Fibroblast of the aortic adventitia (primary cell): ENCODE measurements at places on chromosomes 2 and 18.
A peak's percentile ranks its signal among the peaks of the same experiment; 100 is the strongest.

- DNase-seq, result peak; percentile 58
Measured at GRCh38 chr2:75503048-75503607, 57.6 kb downstream of the EVA1A start.

DNA sequence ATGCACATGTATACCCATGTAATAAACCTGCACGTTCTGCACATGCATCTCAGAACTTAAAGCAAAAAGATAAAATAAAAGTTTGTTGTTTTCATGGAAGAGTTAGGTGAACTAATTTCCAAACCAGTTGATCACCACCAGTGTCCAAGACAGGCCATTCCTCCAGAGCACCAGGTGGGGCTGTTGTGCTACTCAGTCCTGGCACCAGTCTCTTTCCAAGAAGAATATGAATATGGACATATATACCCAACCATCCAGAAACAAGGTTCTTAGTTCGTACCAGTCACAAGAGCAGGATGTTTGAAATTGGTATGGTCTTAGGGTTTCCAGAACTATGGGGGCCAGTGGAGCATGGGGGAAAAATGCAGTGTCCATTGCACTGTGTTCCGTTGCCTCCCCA is 17.2 kb upstream of the TNP1 start:
- DNase-seq, result no peak

GRCh38 chr18:13235981-13236380 is 17.4 kb downstream of the LDLRAD4 start:
- DNase-seq, result no peak

DNA sequence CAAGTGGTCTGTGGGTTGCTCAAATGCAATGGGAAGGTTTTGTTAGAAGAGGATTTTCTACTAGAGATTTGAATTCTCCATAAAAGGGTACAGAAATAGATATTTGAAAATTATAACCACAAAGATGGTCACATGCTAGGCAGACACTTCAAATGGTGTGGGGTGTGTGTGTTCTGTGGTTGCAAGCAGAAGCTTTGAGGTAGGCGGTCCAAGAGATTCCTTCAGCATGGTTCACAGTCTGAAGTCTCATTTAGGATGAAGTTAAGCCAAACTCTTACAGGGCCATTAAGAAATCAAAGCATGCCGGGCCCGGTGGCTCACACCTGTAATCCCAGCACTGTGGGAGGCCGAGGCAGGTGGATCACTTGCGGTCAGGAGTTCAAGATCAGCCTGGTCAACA is 38.3 kb upstream of the RMDN2 start:
- peak; percentile 71 for DNase-seq

DNA sequence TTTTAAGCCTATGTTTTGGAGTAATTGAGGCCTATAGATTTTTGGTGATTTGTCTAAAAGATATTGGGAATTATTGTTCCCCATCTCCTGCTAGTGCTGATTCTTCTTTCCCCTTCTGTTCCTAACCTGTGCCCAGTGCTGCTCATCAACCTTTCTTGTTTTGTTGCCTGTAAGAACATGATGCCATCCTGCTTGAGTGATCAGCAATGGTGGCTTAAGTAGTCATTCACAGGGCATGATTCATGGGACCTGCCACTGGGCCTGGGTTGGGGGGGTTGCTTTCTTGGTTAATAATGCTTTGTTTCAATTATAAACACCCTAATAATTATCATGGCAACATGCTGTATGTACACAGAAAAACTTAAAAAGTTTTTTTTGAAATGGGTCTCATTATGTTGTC is 562.9 kb upstream of the SETBP1 start:
- DNase-seq, result no peak

GRCh38 chr18:35478520-35479435 is 19.0 kb downstream of the INO80C start:
- peak; percentile 59 for DNase-seq

DNA sequence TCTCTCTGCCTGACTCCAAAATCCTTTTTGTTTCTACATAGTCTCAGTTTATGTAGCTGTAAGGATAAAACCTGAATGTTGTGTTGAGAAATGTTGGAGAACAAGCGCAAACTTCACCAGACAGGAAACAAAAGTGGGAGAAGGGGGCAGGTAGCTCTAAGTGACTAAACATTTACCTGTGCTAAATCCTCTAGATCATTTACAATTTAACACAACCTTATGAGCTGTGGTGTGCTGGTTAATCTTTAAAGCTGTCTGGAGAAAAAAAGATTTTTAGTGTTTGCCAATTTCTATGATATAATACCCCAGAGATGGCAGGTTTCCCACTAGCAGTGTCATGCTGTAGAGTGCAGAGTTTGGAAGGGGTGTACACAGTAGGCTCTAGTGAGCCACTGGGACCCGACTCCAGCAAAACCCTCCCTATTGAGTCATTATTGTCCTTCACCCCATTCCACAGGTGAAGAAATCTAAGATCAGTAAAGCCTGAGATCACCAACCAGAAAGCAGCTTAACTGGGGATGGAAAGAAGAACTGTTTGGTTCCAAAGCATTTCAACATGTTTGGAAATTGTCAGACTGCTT is 992.0 kb downstream of the DCDC2C start:
- DNase-seq, result no peak

DNA sequence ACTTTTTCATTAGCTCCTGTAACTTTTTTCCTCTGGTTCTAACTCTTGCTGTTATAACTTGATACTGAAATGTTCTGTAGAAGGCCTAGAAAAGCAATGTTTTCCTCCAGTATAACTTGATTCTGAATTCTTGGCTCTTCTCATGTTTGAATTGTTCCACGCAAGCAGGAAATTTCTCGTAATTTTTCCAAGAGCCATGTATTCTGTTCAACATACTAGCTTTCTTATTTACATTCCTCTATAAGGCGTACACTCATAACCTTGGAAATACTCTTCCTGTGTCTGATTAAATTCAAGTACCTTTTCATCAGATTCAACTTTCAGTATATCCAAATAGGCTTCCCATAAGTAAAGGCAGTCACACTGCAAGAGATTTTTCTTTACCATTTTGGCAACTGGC is 109.1 kb downstream of the SMAD2 start:
- no peak for DNase-seq

DNA sequence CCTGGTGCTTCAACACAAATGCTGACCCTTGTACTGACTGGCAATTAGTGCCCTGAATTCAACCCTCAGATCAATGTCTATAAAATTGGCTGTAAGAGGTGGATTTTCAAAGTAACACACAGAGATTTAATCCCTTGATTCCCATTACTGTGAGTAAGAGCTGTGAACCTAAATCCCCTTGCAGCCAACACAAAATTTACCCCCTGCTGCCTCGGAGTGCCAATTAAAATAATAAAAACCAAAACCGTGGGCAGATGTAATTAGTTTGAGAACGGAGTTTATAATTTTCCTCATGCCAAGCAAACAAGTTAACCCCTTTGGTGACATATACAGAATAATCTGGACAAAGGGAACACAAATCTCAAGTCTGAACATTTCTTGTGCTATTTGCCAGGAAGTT is 55.8 kb upstream of the REV1 start:
- DNase-seq, result no peak

- no peak for DNase-seq
Measured at GRCh38 chr2:159856760-159857159, 58.8 kb upstream of the CD302 start.

GRCh38 chr2:46695283-46695682 is 215.9 kb downstream of the TMEM247 start:
- DNase-seq, result no peak

DNA sequence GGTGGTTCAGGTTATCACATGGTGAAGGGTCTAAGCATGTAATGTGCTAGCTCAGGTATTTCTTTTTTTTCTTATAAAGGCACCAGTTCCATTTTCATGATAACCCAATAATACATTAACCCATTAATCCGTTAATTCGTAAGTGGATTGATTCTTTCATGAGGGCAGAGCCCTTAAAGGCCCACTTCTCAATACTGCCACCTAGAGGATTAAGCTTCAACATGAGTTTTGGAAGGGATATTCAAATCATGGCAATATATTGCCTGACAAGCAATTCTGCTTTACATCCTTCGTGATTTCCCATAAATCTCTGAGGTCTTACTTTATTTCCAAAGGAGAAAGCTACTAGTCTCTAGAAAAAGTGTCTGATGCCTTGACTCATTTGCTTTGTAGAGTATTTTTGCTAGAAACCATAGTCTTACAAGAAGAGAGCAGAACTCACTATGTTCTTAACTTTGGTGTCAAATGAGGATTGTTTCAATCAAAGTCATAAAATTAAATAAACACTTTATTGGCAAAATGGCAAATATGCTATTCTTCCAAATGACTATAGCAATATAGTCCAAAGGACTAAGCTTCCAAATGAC is 271.3 kb downstream of the KCNS3 start:
- DNase-seq, result peak; percentile 69

GRCh38 chr2:38436227-38436664 is 59.2 kb upstream of the ATL2 start:
- no peak for DNase-seq

DNA sequence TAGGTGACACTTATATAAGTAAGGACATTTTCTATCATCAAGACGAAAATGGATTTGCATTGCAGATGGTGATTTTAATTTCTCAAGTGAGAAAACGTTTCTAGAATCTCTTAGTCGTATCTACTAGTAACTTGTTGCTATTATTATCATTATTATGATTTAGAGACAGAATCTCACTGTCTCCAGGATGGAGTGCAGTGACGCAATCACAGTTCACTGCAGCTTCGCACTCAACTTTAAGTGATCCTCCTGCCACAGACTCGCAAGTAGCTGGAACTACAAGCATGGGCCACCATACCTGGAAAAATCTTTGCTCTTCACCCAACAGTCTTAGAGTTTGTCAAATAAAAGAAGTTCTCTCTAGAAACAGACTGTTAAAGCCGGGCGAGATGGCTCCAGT is 37.6 kb upstream of the DDX18 start:
- DNase-seq, result no peak

DNA sequence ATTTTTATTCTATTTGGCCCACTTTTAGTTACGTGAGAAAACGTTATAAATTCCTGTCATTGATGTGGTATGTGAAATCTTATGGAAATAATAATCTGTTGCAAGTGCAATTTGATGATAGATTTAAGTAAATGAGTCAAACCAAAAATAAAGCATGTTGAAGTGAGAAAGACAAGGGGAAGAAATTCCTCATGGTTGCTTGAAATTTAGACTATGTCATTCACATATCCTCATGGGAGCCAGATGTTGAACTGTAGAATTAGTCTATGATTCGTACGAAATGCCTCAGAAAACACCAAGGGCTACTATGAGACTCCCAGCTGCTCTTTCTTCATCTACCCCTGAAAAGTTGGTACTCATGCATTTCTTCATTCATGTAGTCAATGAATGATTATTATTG is 55.7 kb downstream of the KLHL14 start:
- DNase-seq, result no peak

DNA sequence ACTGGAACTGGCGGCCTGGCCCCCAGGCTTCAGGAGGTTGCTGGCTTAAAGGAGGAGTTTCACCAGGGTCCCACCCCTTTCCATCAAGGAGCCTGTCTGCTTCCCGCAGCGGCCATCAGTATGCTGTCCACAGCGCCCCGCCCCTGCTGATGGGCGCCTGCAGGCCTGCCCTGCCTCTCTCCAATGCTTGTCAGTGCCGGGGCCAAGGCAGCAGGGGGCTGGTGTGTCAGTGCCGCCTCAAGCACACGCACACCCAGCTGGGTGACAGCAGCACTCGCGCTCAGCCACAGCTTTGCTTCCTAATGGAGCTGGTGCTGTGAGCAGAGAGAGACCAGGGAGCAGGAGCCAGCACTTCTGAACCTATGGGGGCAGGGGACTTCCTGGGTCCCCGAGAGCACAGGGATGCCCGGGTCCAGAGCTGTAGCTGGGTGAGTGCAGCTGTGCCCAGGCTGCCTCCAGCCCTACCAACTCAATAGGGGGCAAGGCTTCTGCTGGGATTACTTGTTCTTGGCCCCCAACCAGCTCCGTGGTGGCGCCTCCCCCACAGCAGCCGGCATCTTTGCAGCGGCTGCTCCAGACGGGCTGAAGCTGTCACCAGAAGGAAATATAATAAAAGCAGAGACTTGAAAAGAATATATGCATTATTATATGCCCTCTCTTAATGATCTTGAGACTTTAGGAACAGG is 377.2 kb upstream of the LRATD1 start:
- DNase-seq, result no peak

GRCh38 chr2:3463186-3463835 is 56.0 kb downstream of the ADI1 start:
- no peak for DNase-seq

DNA sequence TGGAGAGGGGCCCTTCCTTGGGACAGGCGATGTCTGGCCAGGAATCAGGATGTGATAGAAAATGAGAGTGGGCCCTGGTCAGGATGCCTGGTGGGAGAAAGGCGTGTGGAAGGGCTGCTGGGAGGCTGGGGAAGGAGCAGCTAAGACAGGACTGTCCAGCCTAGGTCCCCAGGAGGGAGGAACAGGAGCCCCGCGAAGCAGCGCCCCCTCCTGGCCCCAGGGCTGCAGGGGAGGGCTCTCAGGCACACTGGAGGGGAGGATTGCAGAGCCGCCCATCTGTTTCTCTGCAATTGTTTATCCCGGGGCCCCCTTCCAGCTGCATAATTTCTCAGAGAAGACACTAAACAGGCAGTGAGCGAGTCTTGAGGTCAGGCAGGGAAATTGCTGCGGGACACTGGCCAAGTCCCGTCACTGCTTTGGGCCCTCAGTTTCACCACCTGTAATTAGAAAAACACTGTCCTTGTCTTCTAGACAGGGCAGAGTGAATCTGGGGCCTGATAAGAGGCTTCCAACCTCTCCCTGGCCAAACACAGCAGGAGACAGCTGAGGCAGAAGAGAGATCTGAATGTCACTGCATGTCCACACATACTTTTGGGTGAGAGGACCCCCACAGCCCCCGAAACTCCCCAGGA is 3.9 kb upstream of the NPPC start:
- DNase-seq, result peak; percentile 9

DNA sequence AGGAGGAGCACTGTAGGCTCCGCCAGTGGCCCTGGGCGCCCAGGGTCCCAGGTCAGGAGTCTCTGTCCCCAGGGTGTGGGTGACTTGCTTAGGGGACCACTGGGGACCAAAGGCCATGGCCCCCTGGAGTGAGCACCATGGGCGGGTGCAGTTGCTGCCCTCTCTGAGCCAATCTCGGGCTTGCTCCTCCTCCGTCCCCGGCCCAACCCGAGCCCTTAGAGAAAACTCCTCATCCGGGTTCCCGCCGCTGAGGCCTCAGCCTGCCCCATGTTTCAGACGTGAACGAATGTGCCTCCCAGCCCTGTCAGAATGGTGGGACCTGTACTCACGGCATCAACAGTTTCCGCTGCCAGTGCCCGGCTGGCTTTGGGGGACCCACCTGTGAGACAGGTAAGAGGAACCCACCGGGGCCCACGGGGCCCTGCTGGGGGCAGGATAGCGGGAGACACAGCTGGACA is 38.6 kb downstream of the SNED1 start:
- no peak for DNase-seq

DNA sequence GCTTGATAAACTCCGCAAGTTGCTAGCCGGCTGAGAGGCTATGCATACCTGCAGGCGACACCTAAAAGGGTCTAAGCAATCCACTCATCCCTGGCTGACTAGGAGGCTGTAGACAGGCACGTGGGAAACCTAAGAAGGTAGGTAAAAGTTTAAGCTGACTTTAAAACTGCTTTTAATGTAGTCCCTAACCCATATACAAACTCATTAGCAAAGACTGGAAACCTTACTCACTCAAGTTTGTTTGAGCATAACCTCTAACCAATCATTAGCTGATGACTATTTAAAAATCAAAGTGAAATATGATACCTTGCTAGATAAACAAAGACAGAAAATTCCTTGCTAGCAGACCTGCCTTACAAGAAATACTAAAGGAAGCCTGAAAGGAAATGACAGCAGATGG is 106.4 kb downstream of the EXOC6B start:
- no peak for DNase-seq
